Activated T-cell treated with anti-CD3 and anti-CD28 coated beads, Interleukin-2, amount 50 U/mL, for 72 hours (primary cell): ENCODE measurements at places on chromosomes 2 and 18. TPM values are rescaled to one million over a fixed set of nuclear protein-coding genes. Genes with fewer than 3 reads are reported as not detected.
A peak's percentile ranks its signal among the peaks of the same experiment; 100 is the strongest.

DNA sequence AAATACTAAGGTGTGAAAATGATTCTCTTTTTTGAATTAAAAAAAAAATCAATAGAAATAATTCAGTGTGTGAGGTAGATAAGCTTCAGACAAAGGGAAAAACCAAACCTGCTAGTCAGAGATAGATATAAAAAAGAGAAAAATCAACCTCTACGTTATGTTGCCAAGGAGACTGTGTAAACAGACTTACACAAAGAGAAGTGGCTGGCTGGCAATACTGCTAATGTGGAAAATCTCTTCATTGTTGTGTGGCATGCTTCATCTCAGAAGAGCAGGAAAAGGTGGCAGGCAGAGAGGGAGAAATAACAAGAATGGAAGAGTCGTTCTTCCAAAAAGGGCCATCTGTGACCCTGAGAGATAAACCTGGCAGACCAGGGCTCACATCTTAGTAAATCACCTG, 200.8 kb downstream of the SLC8A1 start:
- no peak for DNase-seq

- DNase-seq = no peak
Observed at GRCh38 chr2:54549917-54550518, 93.9 kb downstream of the SPTBN1 start.

GRCh38 chr18:26714739-26715138, 150.8 kb downstream of the AQP4 start:
- DNase-seq = no peak

MFSD6 gene
- 57.8 TPM for total RNA-seq

LYG2 gene
- not detected for total RNA-seq

GRCh38 chr2:43218702-43219382, 7.6 kb downstream of the ZFP36L2 start:
- DNase-seq = peak; percentile 69

DNA sequence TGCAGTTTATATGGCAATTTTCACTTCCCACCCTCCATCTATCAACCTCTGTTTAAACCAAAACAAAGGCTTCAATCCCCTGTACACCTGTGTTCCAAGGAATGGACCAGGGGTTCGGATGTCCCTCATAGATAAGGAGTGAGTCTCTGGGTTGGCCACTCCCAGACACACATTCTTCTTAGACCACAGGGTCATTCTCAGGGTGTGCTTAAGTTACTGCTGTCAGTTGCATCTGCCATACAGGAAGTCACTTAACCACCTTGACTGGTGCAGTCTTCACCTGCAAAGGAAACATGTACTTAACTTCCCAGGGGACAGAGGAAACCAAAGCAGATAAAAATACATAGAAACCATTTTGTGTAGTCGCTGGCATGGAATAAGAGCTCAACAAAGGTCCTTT, 151.0 kb upstream of the NDUFV2 start:
- no peak for DNase-seq

ZBTB7C gene
- not detected for total RNA-seq

DNA sequence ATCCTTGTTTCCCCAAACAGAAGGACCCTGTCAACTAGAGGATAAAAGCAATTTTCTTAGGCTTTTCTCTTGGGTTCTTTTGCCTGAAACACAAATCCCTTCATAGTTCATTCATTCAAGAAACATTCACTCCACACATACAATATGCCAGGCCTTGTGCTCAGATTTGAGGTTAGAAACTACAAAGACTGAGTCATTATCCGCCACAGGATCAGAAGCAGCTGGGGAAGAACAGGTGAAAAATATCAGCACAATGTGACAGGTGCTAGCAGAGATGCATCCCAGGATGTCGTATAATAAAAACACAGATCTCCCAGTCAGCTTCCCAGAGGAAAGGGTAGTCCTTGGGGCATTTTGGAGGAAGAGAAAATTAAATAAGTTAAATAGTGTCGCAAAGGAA, 172.4 kb downstream of the LRATD1 start:
- DNase-seq = no peak

GRCh38 chr2:204239411-204240165, 303.0 kb downstream of the ICOS start:
- DNase-seq = no peak

DNA sequence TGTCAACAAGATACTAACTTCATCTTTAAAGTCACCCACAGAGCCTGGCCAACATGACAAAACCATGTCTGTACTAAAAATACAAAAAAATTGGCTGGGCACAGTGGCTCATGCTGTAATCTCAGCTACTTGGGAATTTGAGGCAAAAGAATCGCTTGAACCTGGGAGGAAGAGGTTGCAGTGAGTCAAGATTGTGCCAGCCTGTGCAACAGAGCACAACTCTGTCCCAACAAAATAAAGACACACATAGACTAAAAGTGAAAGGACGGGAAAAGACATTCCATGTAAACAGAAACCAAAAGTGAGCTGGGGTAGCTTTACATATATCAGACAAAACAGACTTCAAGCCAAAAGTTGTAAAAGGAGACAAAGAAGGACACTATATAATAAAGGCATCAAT, 34.8 kb downstream of the USP34 start:
- DNase-seq = no peak

- DNase-seq = peak; percentile 10
Observed at GRCh38 chr18:43271593-43272432, 5.5 kb downstream of the SYT4 start.

GRCh38 chr2:69817729-69818501, 11.5 kb upstream of the GMCL1 start:
- DNase-seq = no peak

DNA sequence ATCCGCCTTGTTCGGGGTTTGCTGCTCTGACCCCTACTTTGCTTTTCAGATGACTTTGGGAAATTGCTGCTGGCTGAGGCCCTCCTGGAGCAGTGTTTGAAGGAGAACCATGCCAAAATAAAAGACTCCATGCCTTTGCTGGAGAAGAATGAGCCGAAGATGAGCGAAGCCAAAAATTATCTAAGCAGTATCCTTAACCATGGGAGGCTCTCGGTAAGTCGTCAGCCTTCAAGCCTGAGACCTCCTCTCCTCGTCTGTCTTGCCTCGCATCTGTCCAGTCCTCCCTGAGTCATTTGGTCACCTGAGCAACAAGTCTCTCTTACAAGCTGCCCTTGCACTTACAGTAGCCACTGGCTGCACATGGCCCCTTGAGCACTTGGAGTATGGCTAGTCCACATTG, 34.7 kb upstream of the MCFD2 start:
- no peak for DNase-seq

DNA sequence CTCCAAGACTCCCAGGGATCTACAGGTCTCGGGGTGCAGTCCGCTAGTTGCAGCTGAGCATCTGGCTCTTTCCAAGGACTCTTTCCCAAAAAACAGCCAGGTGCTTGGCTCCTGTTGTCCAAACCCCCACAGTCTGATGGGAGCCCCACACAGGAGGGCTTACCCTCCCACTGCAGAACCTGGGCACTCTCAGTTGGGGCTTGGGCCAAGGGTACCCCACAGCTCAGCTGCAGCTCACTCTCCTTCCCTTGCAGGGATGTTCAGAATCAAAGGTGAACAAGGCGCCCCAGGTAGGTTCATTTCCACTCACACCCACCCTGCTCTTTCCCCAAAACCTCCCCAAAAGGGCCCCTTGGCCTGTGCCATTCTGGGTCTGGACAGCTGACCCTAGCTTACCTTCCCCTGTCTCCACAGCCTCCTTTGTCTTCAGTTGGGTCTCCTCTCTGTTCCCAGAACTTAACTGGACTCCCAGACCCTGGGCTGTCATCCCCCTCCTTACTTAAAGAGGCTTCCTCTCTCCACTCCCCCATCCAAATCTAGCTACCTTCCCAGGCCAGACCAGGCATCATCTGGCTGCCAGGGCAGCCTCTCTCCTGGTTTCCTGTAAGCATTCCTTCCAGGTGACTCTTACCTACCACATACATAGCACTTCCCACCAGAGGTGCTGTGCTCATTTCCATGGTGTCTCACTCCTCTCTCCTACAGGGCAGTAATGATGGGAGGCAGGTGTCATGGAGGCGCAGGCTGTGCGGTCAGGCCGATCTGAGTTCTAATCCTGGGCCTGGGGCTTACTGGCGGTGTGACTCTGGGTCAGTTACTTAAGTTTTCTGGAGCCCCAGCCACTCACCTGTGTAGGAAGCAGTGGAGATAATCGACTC, 29.5 kb downstream of the MARCO start:
- no peak for DNase-seq

ATP8B1 gene
- not detected for total RNA-seq

DNA sequence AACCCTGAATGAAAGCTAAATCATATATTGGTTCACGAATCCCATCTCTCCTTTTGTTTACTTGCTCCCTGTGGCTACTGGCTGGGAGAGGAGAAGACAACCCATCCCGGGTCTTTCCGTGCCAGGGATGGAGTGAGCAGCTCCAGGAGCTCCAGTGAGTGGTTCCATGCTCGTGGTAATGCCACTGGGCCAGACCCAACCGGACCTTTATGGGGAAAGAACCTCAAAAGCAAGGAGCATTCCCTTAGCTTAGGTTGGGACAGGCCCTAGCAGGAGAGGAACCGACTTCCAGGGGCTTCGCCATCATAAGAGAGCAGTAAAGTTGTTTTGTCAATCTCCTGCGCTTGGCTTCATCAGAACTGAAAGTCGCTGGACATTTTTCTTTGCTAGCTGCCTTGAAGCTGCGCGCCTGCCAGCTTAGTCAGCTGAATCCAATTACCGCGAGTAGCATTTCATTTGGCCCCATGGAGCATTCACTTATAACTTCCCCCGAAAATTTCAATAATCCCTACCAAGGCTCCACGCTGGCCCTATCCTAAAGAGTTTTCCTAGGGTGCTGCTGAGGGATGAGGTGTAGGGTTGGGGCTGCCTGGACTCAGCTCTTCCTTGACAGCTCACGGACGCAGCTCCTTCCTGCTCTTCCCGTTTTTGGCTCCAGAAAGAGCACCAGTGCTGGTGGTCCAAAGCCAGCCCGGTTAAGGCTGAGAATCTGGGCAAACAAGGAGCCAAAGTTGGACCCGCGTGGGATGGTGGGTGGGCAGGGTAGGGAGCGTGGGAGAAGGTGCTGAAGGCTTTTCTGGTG, 4.9 kb downstream of the HOXD3 start:
- DNase-seq = no peak
